ENCODE measurements at places on chromosomes 5 and 9. TPM values are rescaled to one million over a fixed set of nuclear protein-coding genes. Genes with fewer than 3 reads are reported as not detected.

DNA sequence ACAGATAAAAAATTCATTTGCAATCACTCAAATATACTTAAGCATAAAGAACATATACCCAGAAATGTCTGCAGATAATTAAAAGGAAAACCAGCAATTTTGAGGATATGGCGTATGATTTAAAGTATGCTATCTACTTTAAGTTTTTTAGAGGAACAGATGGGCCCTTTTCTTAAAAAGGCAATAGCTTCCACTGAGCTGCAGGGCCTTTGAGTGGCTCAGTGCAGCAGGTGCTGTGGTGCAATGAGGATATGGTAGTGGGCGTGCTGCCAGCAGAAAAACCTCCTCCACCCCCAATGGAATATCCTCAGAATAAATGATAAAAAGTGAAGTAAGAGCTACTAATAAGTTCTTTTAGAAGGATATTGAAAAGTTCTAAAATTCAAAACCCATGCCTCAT, 814.5 kb downstream of the MTRR start:
- DNase-seq, result no peak

- no peak for DNase-seq
Observed at GRCh38 chr5:107331882-107332281, 338.9 kb downstream of the EFNA5 start.

ABO gene
- total RNA-seq, result not detected

NTNG2 gene
- total RNA-seq, result 0.92 TPM

- no peak for DNase-seq
Observed at GRCh38 chr5:65481171-65481581, 544 bp downstream of the ADAMTS6 start.

DNA sequence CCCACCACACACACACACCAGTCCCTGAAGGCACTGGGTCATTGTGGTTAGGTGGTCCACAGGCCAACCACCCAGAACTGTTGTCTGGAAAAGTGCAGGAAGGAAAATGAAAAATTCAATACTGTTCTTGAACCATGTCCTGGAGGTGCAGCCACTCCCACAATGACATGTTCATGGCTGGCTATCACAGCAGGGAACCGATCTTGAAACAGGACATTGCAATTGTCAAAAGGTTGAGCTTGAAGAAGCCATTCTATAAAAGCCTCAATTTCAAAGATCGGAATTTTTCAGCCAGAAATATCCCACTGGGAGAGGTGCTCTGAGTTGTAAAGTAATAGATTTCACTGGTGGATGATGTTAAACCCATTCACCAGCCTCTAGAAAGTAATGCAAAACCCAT, 218.2 kb downstream of the GNA14 start:
- DNase-seq, result no peak

Data from pulmonary artery endothelial cell (primary cell).